Endodermal cell (in vitro differentiated cells): ENCODE measurements at places on chromosomes 7 and 10.

DNA sequence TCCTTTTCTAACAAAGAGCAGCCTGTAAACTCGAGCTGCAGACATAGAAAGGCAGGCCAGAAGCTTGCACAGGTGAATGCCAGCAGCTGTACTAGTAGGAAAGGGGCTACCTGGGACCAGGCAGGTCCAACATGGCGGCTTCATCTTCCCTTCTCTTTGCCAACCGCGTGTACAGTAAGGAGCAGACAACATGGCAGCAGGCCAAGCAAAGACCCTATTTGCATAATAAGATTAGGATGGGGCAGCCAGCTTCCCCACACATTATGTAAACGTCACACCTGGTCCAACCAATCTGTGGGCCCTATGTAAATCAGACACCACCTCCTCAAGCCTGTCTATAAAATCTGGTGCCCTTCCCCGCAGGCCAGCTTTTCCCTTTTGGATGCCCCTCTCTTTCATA is 1186.5 kb upstream of the AUTS2 start:
- no peak for DNase-seq

DNA sequence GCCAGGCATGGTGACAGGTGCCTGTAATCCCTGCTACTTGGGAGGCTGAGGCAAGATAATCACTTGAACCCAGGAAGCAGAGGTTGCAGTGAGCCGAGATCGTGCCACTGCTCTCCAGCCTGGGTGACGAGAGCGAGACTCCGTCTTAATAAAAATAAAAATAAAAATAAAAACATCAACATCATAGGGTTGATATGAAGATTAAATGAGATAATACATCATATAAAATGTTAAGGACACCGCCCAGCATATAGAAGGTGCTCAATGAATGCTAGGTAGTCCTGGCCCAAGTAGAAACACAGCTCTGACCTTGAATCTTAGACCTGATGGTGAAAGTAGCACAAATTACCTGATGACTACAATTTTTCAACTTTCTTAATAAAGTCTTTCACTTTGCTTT is 74.0 kb downstream of the PAX2 start:
- no peak for DNase-seq

- no peak for DNase-seq
Observed at GRCh38 chr10:1171586-1171985, 115.4 kb downstream of the WDR37 start.

- no peak for DNase-seq
Observed at GRCh38 chr7:137981175-137981574, 20.7 kb downstream of the CREB3L2 start.

DNA sequence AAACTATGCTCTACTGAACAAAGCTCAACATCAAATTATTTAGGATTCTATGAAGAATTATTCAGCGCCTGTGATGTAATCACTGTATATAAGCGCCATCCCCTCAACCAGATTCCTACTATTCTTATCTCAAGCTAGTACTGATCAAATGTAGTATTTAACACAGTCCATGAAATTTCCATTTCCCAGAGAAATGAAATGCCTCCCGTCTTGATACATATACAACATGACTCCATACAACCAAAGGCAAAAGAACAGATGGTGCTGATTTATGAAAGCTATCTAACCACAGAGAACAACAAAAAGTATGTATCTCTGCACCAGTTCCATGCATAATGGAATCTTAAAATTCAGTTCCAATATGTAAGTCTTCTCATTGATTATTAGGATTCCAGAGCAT is 406.1 kb downstream of the PARD3 start:
- no peak for DNase-seq

- DNase-seq = no peak
Observed at GRCh38 chr10:33535866-33536265, 201.4 kb upstream of the NRP1 start.

DNA sequence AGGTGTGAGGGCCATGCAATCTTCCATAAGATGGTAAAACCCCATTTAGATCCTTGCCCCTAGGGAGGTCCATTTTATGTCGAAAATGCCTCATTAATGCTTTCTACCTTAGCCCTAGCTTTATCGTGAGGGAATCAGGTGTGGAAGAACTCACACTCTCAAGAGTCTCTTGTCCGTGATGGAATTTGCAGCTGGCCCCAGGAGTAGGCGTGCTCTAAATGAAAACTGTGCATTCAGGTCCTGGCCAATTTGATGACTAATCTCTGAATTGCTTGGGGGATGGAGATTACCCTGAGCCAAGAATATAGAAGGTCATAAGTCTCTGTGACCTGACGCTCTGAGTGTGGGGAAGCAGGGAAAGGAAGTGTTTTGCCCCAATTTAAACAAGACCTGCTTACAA is 6.6 kb downstream of the C10orf90 start:
- no peak for DNase-seq

GRCh38 chr7:2537981-2538851 is 17.1 kb downstream of the BRAT1 start:
- peak; percentile 67 for DNase-seq

GRCh38 chr7:74043523-74043951 is 15.6 kb downstream of the ELN start:
- DNase-seq = peak; percentile 85

DNA sequence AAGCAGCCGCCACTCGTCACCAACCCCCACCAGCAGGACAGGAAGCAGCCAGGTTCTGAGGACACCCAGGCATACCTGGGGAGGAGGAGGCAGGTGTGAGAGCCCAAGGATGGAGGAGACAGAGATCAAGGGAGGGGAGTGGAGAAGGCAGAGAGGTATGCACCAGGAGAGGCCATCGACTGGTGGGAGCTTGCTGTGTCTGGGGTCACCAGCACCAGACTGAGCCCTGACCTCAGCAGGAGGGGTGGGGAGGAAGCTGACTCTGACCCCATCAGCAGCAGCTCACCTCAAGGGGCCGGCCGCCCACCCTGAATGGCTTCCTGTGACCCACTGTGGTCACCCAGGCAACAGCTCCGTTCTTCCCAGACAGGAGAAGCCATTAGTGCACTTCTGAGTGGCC is 7.8 kb downstream of the VIPR2 start:
- DNase-seq = peak; percentile 46

GRCh38 chr7:120942861-120943260 is 7.7 kb upstream of the ING3 start:
- DNase-seq = no peak

GRCh38 chr10:117594722-117595121 is 52.2 kb downstream of the EMX2 start:
- DNase-seq = no peak

DNA sequence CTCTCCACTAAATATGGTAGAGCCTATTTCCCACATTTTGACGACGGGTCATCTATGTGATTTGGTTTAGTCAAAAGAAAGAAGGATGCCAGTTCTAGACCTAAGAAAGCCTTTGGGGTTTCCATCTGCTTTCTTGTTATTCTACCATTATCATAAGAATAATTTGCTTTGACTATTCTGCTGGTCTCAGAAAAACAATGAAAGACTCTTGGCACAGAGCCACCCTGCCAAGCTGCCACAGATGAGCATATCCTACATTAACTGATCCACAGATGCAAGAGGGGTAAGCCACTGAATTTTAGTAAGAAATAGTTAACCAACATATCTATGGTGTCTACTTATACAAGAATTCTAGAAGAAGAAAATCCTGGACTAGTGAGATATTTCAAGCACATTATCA is 158.6 kb upstream of the MAGI2 start:
- DNase-seq = no peak

DNA sequence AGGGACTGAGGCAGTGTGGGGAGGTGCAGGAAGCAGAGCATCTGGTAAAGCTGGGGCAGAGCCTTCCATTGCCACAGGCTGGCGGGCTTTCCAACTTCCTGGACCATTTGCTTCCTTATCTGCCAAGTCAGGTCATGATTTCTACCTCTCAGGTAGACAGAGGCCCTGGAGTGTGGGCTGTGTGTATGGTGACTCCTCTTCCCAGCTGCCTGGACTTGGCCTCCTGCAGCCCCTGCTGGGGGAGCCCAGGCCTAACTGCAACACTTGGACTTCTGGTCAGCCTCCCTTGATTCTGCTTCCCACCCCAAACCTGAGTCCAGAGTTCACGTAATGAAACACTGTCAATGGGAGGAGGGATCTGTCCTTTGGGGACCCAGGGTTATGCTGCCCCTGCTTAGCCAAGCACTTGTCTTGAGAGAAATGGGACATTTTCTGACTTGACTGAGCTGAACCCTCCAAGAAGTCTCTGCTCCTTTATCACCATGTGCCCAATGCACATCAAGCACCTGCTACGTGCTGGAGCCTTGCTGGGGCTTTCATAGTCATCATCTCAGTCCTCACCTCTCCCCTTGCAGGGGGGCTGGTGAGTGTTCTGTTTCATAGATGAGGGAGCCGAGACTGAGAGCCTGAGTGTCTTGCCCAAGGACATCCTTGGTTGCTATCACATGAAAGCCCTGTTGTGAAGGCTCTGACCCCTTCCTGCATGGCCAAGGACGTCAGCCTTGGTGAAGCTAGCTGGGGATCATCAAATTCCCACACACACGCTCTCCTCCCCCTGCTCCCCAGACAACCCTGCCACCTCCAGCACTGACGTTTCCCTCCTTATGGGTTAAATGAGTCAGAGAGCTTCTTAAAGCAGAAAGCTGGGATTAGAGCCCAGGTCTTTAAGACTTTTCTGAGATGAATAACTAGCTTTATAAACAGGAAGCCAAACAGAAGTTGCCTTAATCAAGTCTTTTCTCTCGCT is 3.4 kb downstream of the CLEC2L start:
- no peak for DNase-seq

GRCh38 chr7:55574051-55574717 is 1.9 kb upstream of the VOPP1 start:
- DNase-seq = no peak

- DNase-seq = no peak
Observed at GRCh38 chr7:7104314-7104698, 78.0 kb upstream of the C1GALT1 start.

- no peak for DNase-seq
Observed at GRCh38 chr7:66642186-66642585, 13.5 kb downstream of the KCTD7 start.

GRCh38 chr7:156004265-156005201 is 192.3 kb upstream of the SHH start:
- peak; percentile 34 for DNase-seq

- no peak for DNase-seq
Observed at GRCh38 chr7:103113164-103113563, 35.7 kb downstream of the NAPEPLD start.

GRCh38 chr10:24168258-24169170 is 40.4 kb upstream of the KIAA1217 start:
- no peak for DNase-seq

DNA sequence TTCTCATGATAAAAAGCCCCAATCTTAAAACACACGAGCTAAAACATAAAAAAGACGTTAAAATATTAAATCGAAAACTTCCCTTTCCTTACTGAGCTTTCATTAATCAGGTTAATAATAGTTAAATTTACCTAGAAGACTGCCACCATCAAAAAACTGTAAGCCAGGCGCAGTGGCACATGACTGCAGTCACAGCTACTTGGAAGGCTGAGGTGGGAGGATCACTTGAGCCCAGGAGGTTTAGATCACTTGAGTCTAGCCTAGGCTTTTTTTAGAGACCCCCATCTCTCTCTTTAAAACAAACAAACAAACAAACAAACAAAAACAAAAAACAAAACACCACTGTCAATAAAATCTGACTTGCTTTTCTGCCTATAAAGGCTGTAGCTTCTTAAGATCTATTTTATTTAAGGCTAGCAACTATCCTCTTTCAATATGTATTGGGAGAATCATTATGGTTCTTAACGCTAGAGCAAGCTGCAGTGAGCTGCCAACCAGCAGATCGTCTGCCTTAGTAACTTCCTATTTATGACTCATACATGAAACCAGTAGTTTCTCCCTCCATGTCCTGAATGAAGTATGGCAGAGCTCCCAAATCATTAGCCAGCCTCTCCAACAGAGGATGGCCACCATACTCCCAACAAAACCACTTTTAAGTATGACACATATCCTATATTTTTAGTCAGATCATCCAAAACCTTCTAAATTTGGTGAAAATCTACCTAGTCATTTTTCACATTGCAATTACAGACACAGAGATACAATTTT is 163.7 kb downstream of the SRPK2 start:
- no peak for DNase-seq

GRCh38 chr10:71727105-71727737 is 7.6 kb upstream of the C10orf105 start:
- DNase-seq = no peak

DNA sequence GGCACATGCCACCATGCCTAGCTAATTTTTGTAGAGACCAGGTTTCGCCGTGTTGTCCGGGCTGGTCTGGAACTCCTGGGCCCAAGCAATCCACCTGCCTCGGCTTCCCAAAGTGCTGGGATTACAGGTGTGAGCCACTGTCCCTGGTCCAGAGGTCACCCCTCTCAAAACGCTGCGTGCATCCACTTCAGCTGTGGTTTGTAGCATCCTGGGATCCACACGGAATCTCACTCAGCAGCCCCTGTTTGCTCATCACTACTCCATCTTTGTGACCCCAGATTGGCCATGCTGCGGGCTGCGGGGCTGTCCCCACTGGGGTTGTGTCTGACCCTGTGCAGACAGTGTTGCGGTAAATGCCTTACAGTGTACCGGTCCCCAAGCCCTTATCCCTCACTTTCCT is 3.5 kb downstream of the INPP5A start:
- no peak for DNase-seq

GRCh38 chr7:112414855-112415490 is 35.3 kb upstream of the IFRD1 start:
- no peak for DNase-seq

- no peak for DNase-seq
Observed at GRCh38 chr7:112782498-112782897, 7.7 kb downstream of the TMEM168 start.

DNA sequence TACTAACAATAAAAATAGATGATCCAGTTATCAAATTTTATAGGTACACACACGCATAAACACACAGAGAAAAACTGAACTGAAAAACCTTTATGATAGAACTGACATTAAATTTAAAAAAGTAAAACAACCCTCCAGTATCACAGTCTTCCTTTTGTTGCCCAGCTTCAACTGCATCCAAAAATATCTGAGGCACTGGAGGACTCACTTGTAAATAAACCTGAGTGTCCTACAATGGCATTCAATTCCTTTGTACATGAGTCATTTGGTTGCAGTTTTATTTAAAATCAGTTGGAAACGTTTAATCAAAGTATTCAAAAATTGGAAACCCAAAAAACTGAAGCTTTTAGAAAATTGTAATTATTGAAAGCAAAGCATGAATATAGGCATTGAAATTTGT is 265.2 kb upstream of the CSTF2T start:
- no peak for DNase-seq

- no peak for DNase-seq
Observed at GRCh38 chr10:109215291-109216075, 707.8 kb downstream of the XPNPEP1 start.

GRCh38 chr7:151934584-151934983 is 21.7 kb upstream of the GALNTL5 start:
- no peak for DNase-seq

DNA sequence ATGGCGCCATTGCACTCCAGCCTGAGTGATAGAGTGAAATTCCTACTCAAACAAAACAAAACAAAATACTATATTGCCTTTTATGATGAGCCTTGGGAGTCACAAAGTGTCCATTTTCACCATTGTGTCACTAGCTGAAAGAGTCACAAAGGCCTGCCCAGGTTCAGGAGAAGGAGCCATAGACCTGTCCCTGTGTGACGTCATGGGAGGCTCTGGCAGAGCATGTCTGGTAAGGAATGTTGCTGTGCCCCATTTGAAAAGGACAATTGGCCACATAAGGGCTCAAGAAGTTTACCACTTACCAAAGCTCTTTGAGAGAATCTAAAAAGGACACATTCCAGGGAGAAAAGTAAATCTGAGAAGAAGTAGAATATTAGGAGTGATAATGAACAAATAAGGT is 367.7 kb downstream of the SDK1 start:
- no peak for DNase-seq
